ENCODE measurements at places on chromosomes 3 and 15.
A peak's percentile ranks its signal among the peaks of the same experiment; 100 is the strongest.

GRCh38 chr3:147838652-147839051 lies 429.5 kb downstream of the ZIC1 start:
- DNase-seq, result peak; percentile 13

- DNase-seq, result peak; percentile 72
Observed at GRCh38 chr15:83053151-83053550, 13.9 kb downstream of the BTBD1 start.

GRCh38 chr15:55195996-55196395 lies 745 bp downstream of the RSL24D1 start:
- DNase-seq, result no peak

DNA sequence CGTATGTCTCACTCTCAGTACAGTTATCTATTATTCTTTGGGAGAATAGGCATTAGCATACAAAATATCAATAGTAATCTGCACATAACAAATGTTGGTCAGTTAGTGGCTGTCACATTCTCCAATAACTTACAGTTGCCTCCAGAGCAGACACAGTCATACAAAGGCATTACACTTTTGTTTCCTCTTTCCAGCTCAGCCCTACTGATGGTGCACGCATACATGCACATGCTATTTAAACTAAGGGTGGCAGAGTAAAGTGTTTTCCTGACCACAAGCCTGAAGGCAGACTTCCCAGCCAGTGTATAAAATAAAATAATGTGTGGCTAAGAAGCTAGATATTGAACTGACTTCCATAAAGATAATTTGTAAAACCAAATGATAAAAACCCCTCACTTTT lies 47.6 kb downstream of the PHLDB2 start:
- peak; percentile 36 for DNase-seq

- DNase-seq, result no peak
Observed at GRCh38 chr3:143731776-143732175, 116.5 kb downstream of the SLC9A9 start.

GRCh38 chr3:157542711-157543500 lies 39.7 kb upstream of the VEPH1 start:
- DNase-seq, result peak; percentile 81

DNA sequence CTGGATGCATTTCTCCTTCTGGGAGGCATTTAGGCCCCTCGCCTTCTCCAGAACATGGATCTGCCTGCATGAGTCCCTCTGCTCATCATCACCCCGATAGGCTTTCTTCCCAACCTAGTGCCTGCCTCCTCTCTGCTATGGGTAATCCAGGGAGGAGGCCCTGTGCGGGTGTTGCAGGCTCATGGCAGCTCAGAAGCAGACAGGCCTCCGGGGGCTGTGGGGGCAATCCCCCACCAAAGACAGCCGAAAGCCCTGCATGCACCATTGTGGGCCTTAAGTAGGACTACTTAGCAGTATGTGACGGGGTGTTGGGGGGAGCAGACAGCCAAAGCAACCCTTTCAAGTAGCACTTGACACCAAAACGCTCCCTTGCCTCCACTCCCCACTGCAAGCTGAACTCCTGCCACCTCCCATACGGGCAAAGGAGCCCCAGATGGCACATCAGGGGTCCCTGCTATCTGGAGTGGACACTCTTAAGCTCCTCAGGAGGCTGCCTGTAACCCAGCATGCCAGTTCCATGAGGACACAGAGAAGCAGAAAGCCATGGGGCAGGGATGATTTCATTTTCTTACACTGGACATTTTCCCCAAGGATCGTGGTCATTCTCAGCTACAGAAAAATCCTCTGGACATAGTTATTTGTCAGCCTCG lies 98.8 kb upstream of the HACD2 start:
- DNase-seq, result no peak

GRCh38 chr15:34243226-34243625 lies 18.4 kb downstream of the EMC4 start:
- DNase-seq, result no peak

DNA sequence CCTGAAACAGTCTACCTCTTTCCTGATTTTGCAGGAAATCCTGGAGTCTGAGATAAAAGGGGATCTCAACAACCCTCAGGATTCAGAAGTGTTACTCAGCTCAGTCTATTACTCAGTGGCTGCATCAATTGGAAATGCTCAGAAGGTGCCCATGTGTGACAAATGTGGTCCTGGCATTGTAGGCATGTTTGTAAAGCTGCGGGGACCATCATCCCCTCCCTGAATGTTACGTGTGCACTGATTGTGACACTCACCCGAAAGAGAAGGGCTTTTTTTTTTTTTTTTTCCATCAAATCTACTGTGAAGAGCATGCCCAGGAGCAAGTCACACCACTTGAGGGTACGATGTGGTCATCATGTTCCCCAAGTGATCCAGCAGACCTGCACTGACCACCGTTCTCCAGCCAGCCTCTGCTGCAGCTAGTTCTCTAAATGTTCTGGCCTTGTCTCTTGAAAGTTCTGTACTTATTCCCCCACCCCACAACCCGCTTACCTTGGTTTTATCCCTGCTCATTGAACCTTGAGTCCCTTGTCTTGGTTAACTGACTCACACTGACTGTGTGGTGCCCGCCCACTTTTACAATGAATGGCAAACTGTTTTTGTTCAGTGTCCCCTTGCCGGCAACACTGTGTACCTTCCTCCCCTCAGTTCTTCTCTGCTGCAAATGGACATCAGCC lies 19.8 kb downstream of the ST3GAL6 start:
- no peak for DNase-seq

- DNase-seq, result peak; percentile 75
Observed at GRCh38 chr3:60594025-60594424, 657.2 kb downstream of the FHIT start.

GRCh38 chr3:19945969-19946831 lies 697 bp upstream of the RAB5A start:
- DNase-seq, result peak; percentile 14

GRCh38 chr15:77650265-77650664 lies 17.6 kb upstream of the LINGO1 start:
- DNase-seq, result no peak

- DNase-seq, result no peak
Observed at GRCh38 chr3:128551867-128552266, 58.9 kb upstream of the GATA2 start.

DNA sequence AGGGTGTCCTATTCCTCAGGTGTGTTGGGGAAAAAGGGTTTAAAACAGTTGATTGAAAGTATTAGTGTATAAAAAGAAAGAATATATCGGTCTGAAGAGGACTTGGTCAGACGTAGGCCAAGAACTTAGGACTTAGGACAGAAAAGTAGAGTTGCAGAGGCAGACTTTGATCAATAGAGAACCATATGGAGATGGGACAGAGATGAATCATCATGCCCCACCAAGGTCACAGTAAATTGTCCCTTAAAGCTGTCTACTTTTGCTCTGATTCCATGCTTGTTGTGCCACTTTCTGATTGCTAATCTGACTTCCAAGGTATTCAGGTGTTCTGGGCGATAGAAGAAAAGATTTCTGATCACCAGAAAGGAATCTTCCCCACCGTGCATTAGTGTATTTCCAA lies 52.9 kb upstream of the ZDHHC23 start:
- DNase-seq, result no peak

DNA sequence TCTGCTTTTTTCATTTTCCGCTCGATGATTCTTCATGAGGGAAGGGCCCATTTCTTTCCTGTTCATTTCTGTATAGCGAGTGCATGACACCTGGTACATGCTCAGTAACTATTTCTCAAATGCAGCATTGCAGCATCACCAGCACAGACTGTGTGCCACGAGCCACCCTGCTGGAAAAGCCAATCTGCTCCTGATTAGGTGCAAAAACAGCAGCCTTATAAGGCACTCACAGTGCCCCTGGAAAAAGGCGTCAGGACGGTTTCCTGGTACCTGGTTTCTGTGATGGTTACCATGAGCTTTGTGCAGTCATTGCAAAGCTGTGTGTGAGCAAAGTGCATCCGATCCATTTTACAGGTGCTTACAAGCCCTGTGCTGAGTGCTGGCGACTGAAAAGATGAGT lies 15.8 kb downstream of the ST8SIA2 start:
- no peak for DNase-seq

- DNase-seq, result peak; percentile 41
Observed at GRCh38 chr3:161560008-161560637, 63.5 kb downstream of the OTOL1 start.

- DNase-seq, result no peak
Observed at GRCh38 chr3:124747111-124747981, 17.1 kb downstream of the UMPS start.

DNA sequence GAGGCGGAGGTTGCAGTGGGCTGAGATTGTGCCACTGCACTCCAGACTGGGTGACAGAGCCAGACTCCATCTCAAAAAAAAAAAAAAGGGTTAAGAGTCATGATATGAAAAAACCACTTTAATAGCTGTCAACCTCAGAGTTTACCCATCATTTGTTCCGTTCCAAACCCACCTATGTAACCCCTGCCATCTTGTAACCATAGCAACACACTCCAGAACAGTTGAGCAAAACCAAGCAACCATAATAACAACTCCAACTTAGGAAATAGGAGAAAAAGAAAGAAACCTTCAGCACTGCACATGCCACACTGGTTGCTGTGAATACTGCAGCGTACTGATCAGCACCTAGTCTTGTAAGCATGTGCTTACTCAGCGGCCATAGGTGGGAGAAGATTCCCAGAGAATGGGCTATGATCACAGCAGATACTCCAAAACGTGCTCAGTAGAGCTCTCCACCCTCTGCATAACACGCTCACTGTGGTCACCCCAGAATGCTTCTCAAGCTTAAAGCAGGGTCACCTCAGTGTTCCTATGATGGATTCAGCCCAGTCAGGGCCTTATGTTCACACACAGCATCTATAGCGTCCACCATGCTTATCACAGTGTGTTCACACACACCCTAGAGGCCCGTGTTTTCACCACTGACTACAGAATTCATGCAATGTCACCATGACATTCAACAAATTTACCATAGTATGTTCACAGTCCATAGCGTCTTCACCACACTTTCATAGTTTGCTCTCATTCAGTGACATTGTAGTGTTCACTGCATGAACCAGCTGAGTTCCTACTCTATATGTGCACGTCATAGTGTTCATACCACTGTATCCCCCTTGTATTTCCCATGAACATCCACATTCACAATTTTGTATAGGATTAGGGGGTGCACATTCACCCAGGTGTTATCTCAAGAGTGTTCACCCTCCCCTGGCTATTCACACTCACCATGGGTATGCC lies 6.5 kb upstream of the CILP start:
- DNase-seq, result no peak

DNA sequence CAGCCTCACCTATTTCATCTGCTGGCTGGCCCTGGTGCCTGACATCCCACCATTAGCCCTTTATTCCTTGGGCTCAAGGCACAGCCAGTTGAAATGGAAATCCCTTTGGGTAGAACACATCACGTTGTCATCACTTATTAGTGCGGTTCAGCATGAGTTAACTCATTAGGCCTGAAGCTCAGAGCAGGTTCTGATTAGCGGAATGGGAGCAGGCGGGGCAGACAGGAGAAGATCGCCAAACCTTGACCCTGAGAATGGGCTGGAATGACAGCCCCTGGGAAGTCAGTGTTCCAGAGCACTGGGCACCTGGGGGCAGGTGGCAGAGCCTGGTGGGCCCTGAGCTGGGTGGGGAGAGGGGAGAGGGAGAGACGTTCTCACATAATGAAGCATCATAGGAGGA lies 5.8 kb downstream of the ITGA11 start:
- no peak for DNase-seq

DNA sequence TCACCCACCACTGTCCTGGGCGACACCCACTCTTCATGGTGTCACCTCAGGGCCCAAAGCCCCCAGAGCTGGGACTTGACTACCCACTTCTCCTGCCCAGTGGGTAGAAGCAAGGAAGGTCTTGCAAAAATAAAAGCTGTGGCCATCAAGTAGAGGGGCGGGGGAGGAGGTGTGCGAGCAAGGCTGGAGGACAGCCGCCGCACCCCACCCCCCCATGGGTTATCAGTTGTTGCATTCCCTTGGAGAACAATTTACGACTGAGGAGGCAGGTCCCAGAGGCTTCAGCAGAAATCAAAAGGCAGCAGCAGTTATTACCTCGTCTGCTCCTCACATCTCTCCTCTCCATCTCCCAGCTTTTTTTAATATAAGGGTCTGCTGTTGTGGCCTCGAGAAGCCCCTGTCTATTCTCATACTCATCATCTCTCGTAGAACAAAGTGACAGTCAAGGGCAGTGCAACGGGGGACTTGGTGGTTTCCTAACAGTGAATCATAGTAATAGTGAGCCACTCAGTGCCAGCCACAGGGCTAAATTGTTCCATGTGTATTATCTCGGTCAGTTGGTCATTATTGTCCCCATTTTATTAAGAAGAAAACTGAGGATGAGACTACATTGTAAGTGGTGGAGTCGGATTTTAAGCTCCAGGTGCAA lies 116.4 kb downstream of the PDCD6IP start:
- no peak for DNase-seq

- DNase-seq, result peak; percentile 36
Observed at GRCh38 chr3:15439476-15439875, 12.1 kb downstream of the EAF1 start.

DNA sequence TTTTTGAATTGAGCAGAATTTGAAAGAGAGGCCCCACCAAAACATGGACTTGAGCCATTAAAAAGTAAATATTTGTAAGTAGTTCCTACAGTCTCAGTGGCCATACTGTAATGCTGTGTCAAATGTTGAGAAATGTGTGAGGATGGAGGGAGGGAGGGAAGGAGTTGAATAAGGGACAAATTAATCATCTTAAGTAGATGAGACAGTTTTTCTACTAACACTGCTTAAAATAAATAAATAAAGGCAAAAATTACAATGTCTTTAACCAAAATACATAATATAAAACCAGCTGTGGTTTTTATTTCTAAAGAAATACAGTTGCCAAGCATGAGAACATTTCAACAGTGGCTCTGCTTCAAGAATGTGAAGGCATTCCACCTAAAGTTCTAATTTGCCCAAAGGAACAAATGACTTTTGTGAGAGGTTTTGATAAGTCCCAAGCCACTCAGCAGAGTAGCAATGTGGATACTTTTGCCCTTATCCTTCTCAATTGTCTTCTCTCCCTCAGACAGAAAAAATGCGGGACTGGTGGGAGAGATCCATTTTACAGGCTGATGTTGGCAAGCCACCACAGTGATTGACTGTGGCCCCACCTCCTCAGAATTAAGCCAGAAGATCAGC lies 427.0 kb upstream of the RARB start:
- peak; percentile 10 for DNase-seq

- DNase-seq, result no peak
Observed at GRCh38 chr15:40234783-40235182, 4.1 kb upstream of the PAK6 start.

GRCh38 chr15:68154923-68155559 lies 50.1 kb downstream of the CALML4 start:
- peak; percentile 71 for DNase-seq

Data from AG10803 (cell line).